ENCODE measurements at places on chromosomes 3 and 15. TPM values are rescaled to one million over a fixed set of nuclear protein-coding genes. Genes with fewer than 3 reads are reported as not detected.

The DUT gene
- 38.7 TPM for total RNA-seq

The MYH15 gene
- 0.16 TPM for total RNA-seq

The CCDC80 gene
- total RNA-seq = 854 TPM

The SYNPR gene
- total RNA-seq = not detected

The FETUB gene
- total RNA-seq = not detected

The RHCG gene
- not detected for total RNA-seq

The PTPRG gene
- total RNA-seq = 167 TPM

The CAMK2N2 gene
- total RNA-seq = 0.16 TPM

The SPESP1 gene
- total RNA-seq = 5.0 TPM

The TMEM212 gene
- total RNA-seq = not detected

The RBP2 gene
- not detected for total RNA-seq

The SNX33 gene
- total RNA-seq = 39.8 TPM

The MYL3 gene
- 2.3 TPM for total RNA-seq

The UTS2B gene
- total RNA-seq = 1.3 TPM

The WNT5A gene
- 1,597 TPM for total RNA-seq

The LSG1 gene
- 38.9 TPM for total RNA-seq

The CTDSPL gene
- total RNA-seq = 44.0 TPM

The NR2E3 gene
- not detected for total RNA-seq

The KY gene
- total RNA-seq = 0.49 TPM

The PROS1 gene
- total RNA-seq = 12.0 TPM

The ITIH1 gene
- not detected for total RNA-seq

The CPLX3 gene
- not detected for total RNA-seq

The OR4F15 gene
- not detected for total RNA-seq

The CIDEC gene
- not detected for total RNA-seq

The CCR1 gene
- 0.81 TPM for total RNA-seq

The CHCHD6 gene
- 11.2 TPM for total RNA-seq

The SCN11A gene
- total RNA-seq = under 0.01 TPM

The NPAP1 gene
- total RNA-seq = not detected

The GOLGA6B gene
- total RNA-seq = not detected

The MCF2L2 gene
- 0.32 TPM for total RNA-seq

The MOBP gene
- not detected for total RNA-seq

The PPP1R14D gene
- not detected for total RNA-seq

The GALNT15 gene
- 9.4 TPM for total RNA-seq

The GATA2 gene
- 1.2 TPM for total RNA-seq

The DHX30 gene
- total RNA-seq = 68.7 TPM

The SLC22A13 gene
- 0.97 TPM for total RNA-seq

The CCPG1 gene
- total RNA-seq = 45.9 TPM

All from hair follicle dermal papilla cell (primary cell).